ENCODE measurements at places on chromosomes 5 and 9. TPM values are rescaled to one million over a fixed set of nuclear protein-coding genes. Genes with fewer than 3 reads are reported as not detected.
A peak's percentile ranks its signal among the peaks of the same experiment; 100 is the strongest.

The PAPPA gene
- polyA plus RNA-seq: 0.23 TPM

The GPR21 gene
- 0.15 TPM for polyA plus RNA-seq

- DNase-seq: no peak
Observed at GRCh38 chr9:126614455-126615244, 922 bp downstream of the LMX1B start.

DNA sequence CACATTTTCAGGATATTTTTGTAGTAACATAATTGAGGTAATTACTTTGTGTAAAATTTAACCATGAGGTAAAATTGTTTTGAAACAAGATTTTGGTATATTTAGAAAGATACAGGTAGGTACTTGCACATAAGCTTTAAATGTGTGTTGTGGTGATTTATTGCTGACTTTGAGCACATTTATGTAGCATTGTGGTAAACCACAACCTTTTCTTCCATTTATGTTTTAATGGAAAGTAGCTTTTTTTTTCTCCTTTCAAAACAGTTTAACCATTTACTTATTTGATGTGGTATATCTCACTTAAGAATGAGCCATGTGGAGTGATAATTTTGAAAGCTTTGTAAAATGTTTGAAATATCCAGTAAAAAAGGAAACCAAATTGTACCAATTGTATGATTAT is 35.6 kb downstream of the FCHO2 start:
- no peak for DNase-seq

GRCh38 chr5:169280286-169280685 is 20.7 kb downstream of the SLIT3 start:
- no peak for DNase-seq

DNA sequence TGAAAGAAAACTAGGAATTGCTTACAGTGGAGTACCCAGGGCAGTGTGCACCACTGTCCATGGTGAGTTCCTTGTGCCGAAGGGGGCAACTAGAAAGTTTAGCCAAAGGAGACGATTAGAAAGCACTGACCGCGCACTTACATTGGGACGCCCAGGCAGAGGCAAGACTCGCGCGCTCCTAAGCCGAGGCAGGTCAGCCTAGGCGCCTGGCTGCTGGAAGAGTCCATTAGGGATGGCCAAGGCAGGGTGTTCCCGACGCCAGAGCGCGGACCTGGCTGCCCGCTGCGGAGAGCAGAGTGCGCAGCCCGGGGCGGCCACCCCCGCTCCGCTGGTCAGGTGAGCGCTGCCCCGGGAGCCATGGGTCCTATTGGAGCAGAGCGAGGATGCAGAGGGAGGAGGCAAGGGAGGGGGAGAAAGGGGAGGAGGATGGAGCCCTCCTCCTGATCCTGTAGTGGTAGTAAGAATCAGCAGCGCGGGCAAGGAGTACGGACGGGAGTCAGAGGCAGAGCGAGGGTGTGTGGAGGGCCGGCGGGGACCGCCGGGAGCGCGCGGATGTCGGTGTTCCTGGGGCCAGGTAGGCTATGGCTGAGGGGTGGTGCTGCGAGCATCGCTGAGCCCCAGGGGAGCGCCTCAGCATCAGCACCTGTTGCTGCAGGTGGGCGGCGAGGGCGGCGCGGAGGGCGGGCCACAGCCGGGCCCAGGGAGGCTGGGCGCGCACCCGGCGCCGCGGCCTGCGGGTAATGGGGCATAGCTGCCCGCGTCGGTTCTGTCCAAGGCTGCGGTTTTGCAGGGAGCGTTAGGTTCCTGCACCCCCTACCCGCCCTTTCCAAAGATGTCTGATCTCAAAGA is at the start of gene ADGRV1:
Gene ADGRV1 (plus strand): TSS at position 454 of the 849 bp plus-strand sequence. CDS start 99 bp downstream, at position 553.
- peak; percentile 80 for DNase-seq

GRCh38 chr5:141743866-141744272 is 61.8 kb upstream of the ARAP3 start:
- no peak for DNase-seq

GRCh38 chr5:169430671-169431070 is 129.7 kb upstream of the SLIT3 start:
- no peak for DNase-seq

DNA sequence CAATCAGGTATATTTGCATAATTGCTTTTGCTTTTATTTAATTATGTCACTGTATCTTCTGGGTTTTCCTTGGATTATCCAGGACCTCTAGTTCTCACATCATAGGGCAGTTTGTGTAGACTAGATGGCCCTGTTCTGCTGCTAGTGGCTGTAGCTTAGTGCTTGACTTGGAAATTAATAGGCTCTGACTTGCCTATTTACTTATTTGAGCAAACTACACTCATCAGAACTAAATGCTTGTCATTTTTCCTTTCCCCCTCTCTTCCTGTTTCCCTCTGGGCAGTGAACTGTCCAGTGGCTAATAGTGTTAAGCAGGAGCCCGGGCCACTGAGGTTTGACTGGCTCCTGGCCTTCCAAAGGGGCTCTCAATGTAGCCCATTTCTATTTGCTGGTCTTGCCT is 135.7 kb downstream of the MAN2A1 start:
- no peak for DNase-seq

- no peak for DNase-seq
Observed at GRCh38 chr5:133222979-133223378, 171.2 kb downstream of the HSPA4 start.

Data from K562 (cell line).